Fibroblast of mammary gland (primary cell): ENCODE measurements at places on chromosomes 7 and 10.

GRCh38 chr7:10355816-10356215 is 617.9 kb upstream of the PHF14 start:
- no peak for DNase-seq

DNA sequence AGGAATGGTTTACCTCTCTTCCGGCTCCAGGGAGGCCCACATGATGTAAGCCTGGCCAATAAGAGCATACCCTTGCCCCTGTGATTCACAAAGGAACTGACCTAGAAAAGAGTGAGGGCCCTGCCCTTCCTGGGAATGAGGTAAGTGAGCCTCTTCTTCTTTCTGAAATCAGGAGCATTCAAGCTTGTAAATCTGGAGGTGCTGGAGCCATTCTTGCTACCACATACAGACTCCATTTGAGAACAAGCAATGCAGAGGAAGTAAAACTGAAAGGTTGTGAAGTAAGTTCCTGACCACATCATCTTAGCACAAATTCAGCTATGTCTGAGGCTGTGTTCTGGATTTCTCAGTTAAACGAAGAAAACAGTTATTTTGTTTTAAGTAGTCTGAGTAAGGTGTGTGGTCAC is 132.2 kb downstream of the CD36 start:
- DNase-seq: no peak

GRCh38 chr7:99949645-99950228 is 20.3 kb upstream of the GJC3 start:
- peak; percentile 28 for DNase-seq

- DNase-seq: no peak
Observed at GRCh38 chr10:93406364-93407145, 75.6 kb downstream of the MYOF start.

DNA sequence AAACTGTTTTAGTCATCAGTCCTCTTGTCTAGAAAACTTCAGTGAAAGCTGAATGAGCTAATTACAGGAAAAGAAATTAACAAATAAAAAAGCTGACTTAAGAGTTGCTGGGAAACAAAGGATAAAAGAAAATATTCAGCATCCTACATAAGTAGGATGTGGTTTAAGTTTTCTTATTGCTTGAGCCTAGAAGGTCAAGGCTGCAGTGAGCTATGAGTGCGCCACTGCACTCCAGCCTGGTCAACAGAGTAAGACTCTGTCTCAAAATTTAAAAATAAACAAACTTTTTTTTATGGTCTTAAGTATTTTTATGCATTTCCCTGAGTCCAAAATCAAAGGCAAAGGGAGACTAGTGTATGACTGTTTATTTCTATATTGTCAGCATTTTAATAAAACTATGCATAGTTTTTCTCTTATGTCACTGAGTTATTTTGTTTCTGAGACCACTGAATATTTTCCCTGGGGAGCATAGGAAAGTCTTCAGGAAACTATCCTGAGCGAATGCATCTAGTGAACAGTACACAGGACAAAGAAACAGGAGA is 40.0 kb upstream of the LRRN3 start:
- no peak for DNase-seq

DNA sequence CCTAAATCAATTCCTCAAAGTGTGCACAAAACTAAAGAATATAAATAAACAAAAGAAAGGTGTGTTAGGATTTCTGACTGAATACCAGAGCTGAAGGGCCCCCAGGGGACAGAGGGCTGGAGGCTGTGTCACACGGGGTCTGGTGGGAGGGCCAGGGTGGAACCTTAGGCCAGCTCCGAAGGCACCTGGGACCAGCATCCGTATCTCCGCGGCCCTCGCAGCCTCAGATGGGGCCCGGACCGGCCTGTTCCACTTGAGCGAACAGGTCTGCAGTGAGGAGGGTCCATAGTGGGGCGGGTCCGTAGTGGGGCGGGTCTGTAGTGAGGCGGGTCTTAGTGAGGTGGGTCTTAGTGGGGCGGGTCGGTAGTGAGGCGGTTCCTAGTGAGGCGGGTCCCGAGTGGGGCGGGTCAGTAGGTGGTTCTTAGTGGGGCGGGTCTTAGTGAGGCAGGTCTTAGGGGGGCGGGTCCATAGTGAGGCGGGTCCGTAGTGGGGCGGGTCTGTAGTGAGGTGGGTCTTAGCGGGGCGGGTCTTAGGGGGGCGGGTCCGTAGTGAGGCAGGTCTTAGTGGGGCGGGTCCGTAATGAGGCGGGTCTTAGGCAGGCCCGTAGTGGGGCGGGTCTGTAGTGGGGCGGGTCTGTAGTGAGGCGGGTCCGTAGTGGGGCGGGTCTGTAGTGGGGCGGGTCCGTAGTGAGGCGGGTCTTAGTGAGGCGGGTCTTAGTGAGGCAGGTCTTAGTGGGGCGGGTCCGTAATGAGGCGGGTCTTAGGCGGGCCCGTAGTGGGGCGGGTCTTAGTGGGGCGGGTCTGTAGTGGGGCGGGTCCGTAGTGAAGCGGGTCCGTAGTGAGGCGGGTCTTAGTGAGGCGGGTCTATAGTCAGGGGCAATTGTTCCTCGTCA is 15.1 kb downstream of the GPR146 start:
- DNase-seq: peak; percentile 11

GRCh38 chr10:108319434-108320222 is 1155.1 kb upstream of the SORCS1 start:
- no peak for DNase-seq

DNA sequence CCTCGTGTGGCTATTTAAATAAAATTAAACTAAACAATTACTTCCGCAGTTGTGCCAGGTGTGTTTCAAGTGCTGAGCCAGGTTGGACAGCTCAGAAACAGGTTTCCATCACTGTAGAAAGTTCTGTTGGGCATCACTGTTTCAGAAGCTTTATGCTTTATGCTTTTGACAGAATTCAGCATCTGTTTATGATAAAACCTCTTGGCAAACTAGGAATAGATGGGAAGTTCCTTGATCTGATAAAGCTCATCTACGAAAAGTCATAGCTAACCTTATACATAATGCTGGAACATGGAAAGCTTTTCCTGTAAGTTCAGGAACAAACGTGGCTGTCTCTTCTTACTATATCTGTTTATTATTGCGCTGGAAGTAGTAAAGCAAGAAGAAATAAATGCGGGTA is 143.4 kb downstream of the DOCK1 start:
- DNase-seq: no peak
